ENCODE measurements at places on chromosomes 5 and 9.

- no peak for DNase-seq
Measured at GRCh38 chr5:84362061-84362720, 22.5 kb downstream of the EDIL3 start.

DNA sequence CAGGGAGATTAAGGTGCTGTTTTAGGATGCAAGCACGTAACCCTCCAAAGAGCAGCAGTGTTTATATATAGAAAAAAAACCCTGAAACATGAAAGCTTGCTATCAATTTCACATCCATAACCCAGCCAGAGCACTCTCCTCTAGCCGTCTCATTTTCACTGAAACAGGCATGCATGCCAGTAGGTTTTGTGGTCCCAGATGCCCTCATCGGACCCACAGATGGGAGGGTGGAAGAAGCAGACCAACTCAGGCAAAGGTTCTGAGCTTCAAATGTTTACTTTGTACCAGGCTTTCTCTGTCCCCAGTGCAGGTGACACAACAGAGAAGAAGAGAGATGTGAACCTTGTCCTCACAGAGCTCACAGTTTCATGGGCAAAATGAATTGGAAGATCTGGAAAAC lies 127.4 kb upstream of the ATP10B start:
- DNase-seq = no peak

DNA sequence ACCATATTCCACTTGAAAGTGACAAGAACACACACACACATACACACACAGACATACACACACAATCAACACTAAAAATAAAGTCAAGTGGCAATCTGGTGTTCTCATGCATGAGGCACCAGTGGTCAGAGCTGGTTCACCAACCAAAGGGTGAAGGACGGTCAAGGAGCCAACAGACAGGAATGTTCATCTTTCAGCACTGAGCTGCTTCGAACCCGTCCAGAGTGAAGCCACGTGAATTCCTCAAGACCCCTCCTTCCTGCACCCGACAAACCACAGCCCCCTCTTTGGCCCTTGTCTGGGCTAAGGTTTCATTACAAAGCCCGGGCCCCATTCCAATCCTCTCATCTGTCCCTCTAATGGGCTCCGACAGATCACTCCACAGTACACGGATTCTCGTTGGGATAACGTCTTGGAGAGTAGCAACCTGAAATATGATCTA lies 84.5 kb upstream of the SMIM23 start:
- DNase-seq = no peak

DNA sequence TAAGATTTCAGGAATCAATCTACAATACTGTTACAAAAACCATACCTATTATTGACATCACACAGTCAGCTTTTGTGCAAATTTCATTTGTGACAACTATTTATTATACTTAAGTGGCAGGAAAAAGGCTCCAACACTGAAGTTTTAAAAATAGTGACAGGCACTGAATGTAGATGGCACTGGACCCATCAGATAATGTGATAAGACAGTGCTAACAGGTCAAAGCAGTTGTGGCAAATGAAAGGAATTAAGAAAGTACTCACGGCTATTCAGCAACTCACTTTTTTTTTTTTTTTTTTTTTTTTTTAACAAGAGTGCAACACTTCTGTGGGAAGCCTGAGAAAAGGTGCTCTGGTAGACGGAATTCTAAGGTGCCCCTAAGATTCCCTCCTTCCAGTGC lies 115.0 kb upstream of the MEF2C start:
- no peak for DNase-seq

DNA sequence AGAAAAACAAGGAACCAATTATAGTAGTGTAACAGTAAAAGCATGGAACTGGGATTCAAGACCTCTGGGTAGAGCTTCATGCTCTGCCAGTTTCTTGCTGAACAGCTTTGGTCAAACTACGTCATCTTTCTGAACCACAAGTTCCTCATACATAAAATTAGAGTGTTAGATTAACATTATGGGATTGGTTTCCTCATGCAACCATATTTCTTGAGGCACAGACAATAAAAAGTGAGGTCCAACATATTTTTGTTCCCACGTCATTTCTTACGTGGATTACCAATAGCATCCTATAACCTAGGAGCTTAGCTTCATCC lies 354.8 kb downstream of the TMEM232 start:
- no peak for DNase-seq

DNA sequence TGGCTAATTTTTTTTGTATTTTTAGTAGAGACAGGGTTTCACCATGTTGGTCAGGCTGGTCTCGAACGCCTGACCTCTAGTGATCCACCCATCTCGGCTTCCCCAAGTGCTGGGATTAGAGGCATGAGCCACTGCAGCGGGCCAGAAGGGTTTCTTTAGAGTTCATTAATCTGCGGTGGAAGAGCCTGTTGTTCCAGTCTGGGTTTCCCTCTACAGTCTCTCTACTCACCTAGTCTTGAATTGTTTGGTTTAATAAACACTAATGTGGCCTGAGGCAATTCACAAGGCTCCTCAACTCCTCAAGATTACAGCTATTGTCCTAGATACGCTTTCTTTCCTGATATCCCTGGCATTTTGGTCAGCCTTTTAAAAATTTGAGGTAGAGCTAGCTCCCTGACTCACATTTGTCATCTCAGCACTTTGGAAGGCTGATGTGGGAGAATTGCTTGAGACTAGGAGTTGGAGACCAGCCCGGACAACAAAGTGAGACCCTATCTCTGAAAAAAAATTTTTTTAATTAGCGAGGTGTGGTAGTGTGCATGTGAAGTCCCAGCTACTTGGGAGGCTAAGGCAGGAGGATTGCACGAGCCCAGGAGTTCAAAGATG lies 4.6 kb upstream of the SAR1B start:
- no peak for DNase-seq

DNA sequence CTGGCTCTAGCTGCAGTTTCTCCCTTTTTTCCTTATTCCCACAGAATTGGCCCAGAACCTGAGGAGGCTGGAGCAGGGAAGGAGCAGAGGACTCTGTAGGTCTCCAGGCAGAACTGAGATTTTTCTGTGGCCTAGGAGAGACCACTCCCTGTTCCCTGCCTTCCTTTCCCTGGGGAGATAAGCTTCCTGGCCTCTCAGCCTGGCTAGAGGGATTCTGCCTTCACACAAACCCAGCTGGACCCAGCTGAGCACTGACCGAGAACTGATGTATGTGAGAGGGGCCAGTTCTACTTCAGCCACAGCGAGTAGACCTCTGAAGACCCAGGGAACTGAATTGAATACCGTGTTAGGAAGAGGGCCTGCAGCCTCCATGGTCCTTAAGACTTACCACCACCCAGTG lies 48.0 kb downstream of the RUSC2 start:
- no peak for DNase-seq

DNA sequence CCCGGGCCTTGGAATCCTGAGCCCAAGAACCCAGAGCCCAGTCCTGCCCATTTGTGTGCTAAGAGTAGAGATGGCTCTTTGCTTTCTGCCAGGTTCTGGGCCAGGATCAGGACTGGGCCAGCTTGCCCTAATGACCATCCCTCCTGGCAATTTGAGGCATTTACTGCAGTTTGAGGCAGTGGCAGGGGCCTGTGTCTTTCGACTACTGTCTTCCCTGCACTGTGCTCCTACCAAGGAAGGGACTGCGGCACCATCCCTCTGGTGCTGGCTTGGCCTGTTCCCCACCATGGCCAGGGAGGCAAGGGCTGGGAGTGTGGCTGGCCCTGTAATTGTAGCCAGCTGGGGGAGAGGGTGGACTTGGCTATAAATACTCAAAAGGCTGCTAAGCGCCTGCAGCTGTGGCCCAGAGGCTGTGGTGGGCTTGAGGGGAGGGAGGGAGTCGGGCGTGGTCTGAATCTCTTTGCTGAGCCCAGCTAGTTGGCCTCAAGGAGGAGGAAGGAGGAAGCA lies 4.6 kb downstream of the ENHO start:
- DNase-seq = no peak

DNA sequence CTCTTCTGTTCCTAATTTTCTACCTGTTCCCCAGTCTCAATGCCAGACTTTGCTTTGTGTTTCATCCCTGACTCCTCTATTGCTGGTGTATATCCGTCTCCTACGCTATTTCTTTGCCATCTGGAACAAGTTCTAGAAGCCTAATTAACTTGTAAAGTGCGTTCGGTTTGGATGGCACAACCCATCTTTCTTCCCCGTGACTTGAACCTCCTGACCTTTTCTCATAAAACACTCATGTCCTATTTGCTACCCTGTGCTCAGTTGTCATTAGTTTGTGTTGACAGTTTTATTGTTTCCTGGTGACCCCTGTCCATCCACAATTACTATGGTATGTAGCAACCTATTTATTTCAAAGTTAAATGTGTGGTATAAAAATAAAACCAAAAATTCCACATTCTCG lies 323.5 kb downstream of the TLE4 start:
- no peak for DNase-seq

- DNase-seq = no peak
Measured at GRCh38 chr9:132948482-132949050, 4.2 kb upstream of the TSC1 start.

DNA sequence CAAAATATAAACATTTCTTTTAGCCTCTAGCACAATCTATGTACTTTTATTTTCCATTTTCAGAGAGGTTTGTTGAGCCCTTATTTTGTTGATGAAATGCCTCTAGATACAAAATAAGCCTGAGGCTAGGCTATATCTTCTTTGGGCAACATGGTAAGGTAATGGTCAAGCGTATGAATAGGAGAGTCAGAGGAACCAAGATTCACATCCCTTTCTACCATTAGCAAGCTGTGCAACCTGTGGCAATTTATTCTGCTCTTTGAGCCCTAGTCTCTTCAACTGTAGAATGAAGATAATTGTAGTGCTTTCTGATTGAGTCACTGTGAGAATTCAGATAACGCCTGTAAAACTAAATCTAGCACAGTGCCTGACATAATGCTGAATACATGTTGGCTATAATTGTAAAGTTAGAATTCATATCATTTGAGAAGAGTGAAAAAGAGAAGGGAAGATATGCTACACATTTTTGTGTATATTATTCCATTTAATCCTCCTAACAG lies 412.5 kb downstream of the CCDC171 start:
- no peak for DNase-seq

DNA sequence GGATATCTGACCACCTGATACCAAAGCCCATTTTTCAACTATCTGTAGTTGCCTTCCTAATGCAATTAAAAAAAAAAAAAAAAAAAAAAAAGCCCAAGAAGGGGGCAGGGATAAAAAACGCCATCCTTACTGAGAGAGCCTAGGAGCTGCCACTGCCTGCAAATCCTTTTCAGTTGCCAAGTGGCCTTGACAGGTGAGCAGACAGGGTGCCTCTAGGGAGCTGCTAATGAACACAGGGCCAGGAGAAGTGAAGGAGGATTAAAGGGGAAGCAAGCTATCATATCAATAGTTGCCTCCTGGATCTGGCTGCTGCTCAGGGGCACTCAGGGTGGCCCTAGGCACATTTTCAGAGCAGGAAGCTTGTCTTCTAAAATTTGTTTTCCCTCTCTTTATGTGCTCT lies 547.4 kb downstream of the TLE1 start:
- DNase-seq = no peak

GRCh38 chr5:31193116-31193515 lies 370 bp upstream of the CDH6 start:
- no peak for DNase-seq

GRCh38 chr5:38827525-38827924 lies 18.3 kb upstream of the OSMR start:
- no peak for DNase-seq

DNA sequence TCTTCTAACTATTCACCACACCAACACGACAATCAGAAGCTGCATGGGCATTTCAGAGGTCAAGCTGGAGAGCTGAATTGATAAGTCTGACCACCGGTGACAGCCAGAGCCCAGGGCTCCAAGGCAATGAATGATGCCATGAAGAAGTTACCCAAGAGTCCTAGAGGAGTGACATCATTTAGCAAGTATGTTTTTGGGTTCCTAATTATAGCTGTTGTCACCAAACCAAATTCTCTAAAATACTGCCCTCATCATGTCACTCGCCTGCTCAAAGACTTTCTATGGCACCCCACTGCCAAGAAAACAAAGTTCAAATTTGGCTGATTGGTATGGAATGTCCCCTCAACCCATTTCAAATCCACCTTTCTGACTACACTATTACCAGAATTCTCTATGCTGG lies 235.1 kb downstream of the SPOCK1 start:
- DNase-seq = no peak

- DNase-seq = no peak
Measured at GRCh38 chr9:35658968-35659220, 802 bp downstream of the CCDC107 start.

- no peak for DNase-seq
Measured at GRCh38 chr5:86675311-86675710, 57.6 kb downstream of the COX7C start.

DNA sequence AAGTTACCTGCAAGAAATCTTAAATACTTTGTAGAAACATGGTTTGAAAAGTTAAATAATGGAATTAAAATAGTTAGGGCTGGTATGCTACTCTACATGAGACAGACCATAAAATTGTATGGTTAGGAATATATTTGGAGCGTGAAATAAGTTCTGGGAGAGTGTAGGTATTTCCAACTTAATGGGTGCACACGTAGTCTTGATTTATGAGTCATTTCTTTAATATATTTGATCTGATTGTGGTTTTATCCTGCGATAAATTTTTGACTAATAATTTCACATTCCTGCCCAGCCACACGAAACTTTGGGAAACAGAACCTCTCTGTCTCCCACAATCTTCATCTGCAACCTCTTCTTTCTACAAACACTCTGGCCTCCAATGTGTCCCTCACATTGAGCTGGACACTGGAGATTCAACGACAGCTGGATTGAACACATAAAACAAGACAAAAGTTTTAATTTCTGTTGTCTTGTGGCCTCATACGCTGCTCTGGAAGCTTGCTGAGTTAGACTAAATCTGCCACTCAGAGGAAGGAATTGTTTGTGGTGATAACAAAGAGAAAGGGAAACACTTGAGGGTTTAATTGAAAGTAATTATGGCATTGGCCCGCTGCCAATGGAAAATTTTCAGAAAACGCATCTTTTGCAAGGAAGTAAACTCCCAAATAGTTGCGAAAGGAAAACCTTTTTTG lies 201.8 kb upstream of the ZNF608 start:
- DNase-seq = no peak

GRCh38 chr9:101119206-101119819 lies 90.8 kb downstream of the PLPPR1 start:
- no peak for DNase-seq

DNA sequence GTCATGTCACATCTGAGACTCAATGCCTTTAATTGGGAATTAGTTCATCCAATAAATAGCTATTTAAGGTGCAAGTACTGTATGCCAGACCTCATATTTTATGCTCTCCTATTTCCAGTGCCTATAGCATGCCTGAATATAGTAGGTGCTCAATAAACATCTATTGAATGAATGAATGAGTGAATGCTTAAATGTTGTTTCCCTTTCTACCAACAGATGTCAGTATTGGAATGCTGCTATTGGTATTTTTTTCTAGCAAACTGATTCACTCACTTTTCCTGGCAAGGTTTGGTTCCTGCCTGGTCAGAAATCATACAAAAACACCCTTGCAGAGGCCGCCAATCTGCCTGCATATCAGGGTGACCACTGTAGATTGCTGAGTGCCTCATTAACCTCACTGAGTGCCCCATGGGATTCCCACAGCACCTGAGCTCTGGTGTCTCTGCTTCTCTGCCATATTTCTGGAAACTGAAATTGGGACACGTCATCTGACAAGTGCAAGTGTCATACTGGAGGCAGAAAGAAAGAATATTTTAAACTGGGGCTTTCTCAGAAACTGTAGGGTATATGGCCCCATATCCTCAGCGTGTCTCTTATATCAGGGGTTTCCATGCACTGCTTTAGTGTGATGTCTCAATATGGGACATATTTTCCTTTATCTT lies 359.7 kb downstream of the TRIM32 start:
- DNase-seq = no peak
